ENCODE measurements at places on chromosomes 4 and X.

DNA sequence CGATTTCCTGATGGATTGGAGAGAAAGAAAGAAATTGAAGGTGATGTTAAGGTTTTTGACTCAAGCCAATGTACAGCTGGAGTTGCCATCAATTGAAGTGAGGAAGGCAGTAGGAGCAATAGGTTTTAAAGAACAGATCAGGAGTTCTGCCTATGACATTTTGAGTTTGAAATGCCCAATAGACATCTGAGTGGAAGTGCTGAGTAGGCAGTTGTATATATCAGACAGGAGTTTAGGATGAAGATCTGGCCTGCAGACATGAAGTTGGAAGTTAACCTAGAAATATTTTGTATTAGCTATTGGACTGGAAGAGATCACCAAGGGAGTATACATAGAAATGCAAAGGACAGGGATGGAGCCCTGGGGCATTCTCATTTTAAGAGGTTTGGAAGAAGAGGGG lies 12.9 kb upstream of the TMSB15B start:
- DNase-seq, result no peak

GRCh38 chrX:37454537-37455285 lies 105.5 kb downstream of the PRRG1 start:
- DNase-seq, result no peak

DNA sequence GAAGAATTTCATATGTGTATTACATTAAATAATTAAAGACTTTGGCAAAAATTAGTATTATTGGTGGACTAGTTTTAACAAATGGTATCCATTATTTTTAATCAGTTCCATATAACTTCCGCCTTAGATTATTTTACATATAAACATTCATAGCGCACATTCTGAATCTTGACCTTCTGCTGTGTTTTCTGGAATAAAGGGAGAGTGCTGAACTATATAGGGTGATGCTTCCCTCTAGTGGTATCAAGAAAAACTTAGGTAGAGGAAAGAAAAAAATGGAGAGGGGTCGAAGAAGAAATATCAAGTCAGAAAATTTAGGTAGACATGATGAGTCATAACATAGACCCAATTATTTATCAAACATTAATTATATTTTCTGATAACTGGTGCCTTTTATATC lies 155.6 kb upstream of the PACRGL start:
- no peak for DNase-seq

- DNase-seq, result no peak
Observed at GRCh38 chrX:140762061-140762460, 52.5 kb downstream of the LINC00632 start.

DNA sequence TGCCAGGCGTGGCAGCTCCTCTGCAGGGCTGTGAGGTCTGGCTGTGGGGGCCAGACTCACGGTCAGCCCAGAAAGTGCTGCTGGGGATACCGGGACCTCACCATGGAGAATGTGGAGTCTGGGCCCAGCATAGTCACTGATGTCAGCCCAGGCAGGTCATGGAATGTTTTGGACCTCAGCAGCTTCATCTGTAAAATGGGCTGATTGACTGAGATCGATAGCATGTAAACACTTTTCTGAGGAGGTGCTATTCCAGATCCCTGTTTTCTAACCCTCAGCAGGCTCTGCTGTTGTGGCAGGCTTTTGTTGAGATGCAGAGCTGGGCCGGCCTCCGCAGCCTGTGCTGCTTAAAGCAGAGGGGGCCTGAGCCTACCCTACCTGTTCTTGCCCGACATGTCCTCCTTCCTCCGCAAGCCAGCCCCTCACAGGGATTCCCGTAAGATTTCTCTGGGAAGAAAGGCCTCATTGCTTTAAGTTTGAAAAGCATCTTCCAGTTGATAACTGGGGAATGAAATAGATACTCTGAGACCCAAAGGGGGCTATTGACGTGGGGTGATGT lies 38.3 kb upstream of the HGFAC start:
- no peak for DNase-seq

DNA sequence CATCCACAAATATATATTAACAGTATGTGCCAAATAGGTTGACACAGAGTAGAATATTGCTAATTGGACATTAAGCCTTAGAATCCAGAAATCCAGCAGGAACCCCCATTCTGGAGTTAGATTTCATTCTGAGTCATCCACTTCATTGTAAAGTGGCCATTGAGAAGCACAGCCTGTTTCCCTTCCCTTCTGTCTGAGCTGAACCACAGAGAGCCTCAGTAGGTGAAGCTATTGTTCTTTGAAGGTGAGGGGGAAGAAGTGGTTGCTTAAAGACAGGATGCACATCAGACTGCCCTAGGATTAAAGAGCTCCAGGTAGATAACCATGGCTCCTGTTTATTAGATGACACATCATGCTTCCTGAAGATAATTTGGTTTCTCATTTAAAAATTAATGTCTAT lies 30.6 kb upstream of the MCF2 start:
- no peak for DNase-seq

DNA sequence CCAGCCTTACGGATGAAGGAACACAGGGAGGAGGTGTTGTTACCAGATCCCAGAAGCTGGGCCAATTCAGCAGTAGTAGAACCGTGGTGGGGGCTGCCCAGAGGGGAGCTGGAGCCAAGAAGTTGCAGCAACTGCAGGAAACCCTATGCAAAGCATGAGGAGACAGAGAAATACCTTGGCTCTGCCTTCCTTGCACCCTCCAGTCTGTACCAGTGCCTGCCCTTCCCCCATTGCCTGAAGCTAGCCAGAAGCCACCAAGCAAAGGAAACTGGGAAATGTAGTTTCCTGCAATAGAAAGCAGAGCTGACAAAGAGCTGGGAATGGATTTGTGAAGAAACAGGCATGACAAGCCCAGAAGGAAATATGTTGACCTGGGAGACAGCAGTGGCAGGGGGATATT lies 108.7 kb upstream of the FUNDC1 start:
- no peak for DNase-seq

DNA sequence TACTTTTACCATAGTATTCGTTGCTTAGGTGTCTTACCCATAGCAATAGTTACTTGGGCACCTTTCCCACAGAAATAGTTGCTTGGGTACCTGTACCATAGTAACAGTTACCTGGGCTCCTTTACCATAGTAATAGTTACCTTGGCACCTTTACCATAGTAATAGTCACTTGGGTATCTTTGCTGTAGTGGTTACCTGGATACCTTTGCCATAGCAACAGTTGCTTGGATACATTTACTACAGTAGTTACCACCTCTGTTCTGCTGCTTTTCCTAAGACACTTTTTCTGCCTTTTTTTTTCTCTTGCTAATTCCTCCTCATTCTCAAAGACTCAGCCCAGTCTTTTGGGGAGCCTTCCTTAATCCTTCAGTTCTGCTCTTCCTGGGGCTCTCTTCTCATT lies 272.8 kb upstream of the PUDP start:
- no peak for DNase-seq

GRCh38 chr4:162661913-162662312 lies 498.1 kb upstream of the FSTL5 start:
- no peak for DNase-seq

DNA sequence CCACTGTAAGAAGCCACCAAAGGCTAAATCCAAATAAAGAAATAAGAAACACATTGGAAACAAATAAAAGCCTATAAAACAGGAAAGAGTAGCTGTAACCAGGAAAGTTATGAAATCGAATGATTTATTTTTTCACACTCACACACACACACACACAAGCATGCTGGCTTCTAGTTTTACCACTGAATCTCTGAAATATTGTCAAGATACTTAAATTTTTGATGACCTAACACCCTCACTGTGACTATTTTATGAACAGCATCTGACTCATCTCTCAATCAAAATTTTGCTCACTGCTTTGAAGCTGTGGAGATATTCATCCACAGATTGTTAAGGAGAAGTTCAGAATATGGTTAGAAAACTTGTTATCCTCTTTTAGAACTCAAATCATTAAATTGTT lies 13.9 kb upstream of the GABRB1 start:
- DNase-seq, result no peak

GRCh38 chrX:132187451-132187850 lies 31.8 kb downstream of the RAP2C start:
- no peak for DNase-seq

GRCh38 chrX:103614999-103615398 lies 7.2 kb downstream of the TCEAL3 start:
- no peak for DNase-seq

GRCh38 chr4:106996490-106996889 lies 39.6 kb downstream of the DKK2 start:
- DNase-seq, result no peak

- DNase-seq, result no peak
Observed at GRCh38 chrX:153527208-153527607, 9.8 kb downstream of the ATP2B3 start.

- DNase-seq, result peak; percentile 53
Observed at GRCh38 chr4:82373486-82373815, 340 bp downstream of the HNRNPD start.

GRCh38 chrX:11665168-11666111 lies at the start of gene ARHGAP6:
ARHGAP6 (minus strand) TSS chrX:11665920; CDS start chrX:11664828, 1,092 bp downstream.
- DNase-seq, result no peak

GRCh38 chr4:3371033-3372001 lies 70.5 kb upstream of the HGFAC start:
- no peak for DNase-seq

DNA sequence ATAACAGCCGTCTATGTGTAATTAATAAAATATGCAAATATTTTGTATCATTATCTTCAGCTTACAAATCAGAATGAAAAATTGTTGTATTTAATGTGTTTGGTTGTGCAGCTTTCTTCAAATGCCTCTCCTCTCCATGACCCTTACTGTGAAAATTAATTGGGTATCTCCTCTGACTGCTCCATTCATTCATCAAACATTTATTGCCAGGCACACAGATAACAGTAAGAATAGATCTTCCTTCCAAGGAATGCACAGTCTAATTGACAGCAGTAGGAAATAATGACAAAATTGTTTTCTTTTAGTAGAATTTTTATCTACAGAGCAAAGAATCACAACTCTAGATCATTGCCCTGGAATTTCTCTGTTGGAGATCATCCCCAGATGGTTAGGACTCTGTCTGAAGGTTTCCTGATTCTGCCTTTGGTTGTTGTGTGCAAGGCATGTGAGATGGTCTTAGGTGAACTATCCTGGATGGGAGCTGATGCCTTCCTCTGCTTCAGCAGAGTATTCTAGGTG lies 395.0 kb upstream of the FAT1 start:
- DNase-seq, result no peak

DNA sequence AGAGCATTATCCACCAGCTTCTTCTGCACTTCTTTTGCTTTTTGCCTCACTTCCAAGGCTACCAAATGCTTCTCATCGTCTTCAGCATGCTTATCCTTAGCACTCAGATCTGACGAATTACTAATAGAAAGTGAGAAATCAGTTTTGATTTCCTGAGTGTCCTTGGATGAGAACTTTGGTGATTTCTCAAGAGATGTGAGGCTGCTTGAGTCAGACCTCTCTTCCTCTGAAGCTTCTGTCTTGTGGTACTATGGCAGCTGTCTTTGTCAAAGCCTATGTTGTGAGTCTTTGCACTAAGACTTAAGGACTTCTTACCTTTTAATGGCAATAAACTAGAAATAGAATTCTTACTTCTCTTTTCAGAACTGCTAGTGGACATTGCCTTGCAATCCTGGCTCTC lies 169.9 kb downstream of the CPE start:
- DNase-seq, result no peak
